ENCODE measurements at places on chromosomes 4 and X. TPM values are rescaled to one million over a fixed set of nuclear protein-coding genes. Genes with fewer than 3 reads are reported as not detected.

- no peaks in the 10 kb centered on the region for H3K36me3 ChIP-seq
- no peak for DNase-seq
- no peak overlapping the region for H3K4me3 ChIP-seq
These were observed 142.4 kb upstream of the ANKRD50 start for GRCh38 chr4:124854968-124855367.

GRCh38 chr4:5399790-5400421 is 308.5 kb downstream of the EVC2 start:
- DNase-seq = no peak
- H3K27ac ChIP-seq = no peak overlapping the region
- H3K36me3 ChIP-seq = no peaks in the 10 kb centered on the region
- H3K4me3 ChIP-seq = no peak overlapping the region
- H3K4me1 ChIP-seq = no peaks in the 10 kb centered on the region
- H3K27me3 ChIP-seq = no peaks in the 10 kb centered on the region

DNA sequence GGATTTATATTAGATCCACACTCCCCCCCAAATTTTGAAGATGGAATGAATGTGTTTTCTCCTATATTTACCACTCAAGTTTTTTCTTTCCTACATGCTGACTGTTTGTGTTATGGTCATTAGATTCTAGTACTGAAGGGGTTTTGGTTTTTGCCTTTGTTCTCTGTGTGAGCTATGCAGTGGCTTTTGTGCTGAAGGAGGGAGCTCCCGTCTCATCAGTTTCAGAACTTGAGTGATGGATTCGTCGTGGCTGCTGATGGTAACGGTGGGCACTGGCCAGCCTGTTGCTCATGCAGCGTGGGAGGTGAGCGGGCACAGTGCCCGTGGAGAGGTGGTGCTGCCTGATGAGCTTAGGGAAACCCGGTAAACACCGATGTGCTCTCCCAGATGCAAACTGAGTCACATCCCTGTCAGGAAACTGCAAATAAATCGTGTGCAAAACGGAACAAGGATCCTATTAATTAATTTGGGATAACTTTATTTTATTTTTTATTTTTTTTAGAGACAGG is 101.5 kb downstream of the SORBS2 start:
- H3K27ac ChIP-seq = no peak overlapping the region
- no peak for DNase-seq
- H3K27me3 ChIP-seq = peaks cover 17% of the 10 kb centered on the region
- no peak overlapping the region for H3K4me3 ChIP-seq
- H3K4me1 ChIP-seq = no peaks in the 10 kb centered on the region

- peaks cover 2% of the 10 kb centered on the region for H3K4me1 ChIP-seq
- peaks cover 4% of the 10 kb centered on the region for H3K36me3 ChIP-seq
- H3K27ac ChIP-seq = no peak overlapping the region
- DNase-seq = no peak
These were observed 45.9 kb upstream of the NUDT6 start for GRCh38 chr4:122968227-122968812.

DNA sequence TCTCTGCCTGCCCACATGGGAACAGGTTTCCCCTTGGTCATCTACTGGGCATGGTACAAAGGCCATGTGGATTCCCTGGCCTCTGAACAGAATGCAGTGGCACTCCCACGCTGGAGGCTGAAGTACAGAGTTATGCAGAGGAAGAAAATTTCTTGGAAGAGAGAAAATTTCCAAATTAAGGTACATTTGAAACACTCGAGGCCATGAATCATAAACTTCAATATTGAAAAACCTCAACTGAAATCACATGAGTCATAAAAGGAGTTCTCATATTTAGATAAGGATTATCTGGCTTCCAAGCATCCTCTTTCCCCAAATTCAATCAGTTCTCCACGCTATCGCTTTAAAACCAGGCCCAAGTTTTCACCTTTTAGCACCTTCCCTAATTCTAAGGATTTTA is 28.1 kb upstream of the TXK start:
- peaks cover 1% of the 10 kb centered on the region for H3K27me3 ChIP-seq
- peak; percentile 11 for DNase-seq
- H3K4me3 ChIP-seq = no peak overlapping the region
- H3K4me1 ChIP-seq = peaks cover 19% of the 10 kb centered on the region
- H3K36me3 ChIP-seq = peaks cover 6% of the 10 kb centered on the region

GRCh38 chrX:39755143-39756032 is 342.4 kb downstream of the BCOR start:
- peaks cover 3% of the 10 kb centered on the region for H3K4me1 ChIP-seq
- no peak overlapping the region for H3K4me3 ChIP-seq
- no peak for DNase-seq
- H3K27me3 ChIP-seq = no peaks in the 10 kb centered on the region
- H3K27ac ChIP-seq = no peak overlapping the region

DNA sequence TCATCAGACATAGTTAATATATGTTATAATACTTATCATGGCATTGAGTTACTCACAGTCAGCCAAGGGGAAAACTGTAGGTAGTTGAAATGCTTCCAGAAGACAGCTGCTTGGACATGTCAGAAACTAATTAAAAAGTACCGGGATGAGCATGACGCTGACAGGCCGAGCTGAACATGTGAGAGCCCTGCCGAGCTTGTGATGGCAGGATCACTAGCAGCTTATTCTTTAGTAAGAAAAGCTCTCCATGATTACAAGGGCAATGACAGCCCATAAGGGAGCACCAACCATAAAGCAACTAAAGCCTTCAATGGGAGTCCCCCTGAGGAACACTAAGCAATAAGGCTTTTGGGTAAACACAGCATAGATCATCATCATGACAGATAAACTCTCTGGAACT is 435.6 kb downstream of the TLL1 start:
- no peaks in the 10 kb centered on the region for H3K4me1 ChIP-seq
- no peaks in the 10 kb centered on the region for H3K36me3 ChIP-seq
- no peak for DNase-seq
- H3K4me3 ChIP-seq = no peak overlapping the region
- no peaks in the 10 kb centered on the region for H3K27me3 ChIP-seq

GRCh38 chr4:8575457-8575856 is 4.7 kb upstream of the GPR78 start:
- H3K4me1 ChIP-seq = no peaks in the 10 kb centered on the region
- no peak for DNase-seq
- H3K27me3 ChIP-seq = peaks cover 9% of the 10 kb centered on the region
- no peak overlapping the region for H3K4me3 ChIP-seq
- H3K27ac ChIP-seq = no peak overlapping the region

DNA sequence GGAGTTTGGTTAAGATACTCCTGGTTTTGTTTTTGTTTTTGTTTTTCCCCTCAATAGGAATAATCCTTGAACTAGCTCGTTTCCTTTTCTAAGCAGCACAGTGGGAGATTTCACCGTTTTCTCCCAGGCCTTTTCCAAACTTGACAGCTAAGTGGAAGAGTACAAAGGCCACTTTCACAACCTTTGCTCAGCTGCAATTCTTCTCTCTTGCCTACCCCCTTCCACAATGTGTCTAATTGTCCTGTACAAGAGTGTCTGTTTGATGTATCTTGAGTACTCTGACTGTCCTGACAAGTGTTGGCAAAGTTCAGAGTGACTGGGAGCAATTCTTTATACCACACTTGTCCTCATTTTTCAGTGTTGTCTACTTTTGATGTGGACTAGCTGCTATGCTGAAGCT is 674.3 kb upstream of the AMOT start:
- H3K4me3 ChIP-seq = no peak overlapping the region
- DNase-seq = no peak
- no peak overlapping the region for H3K27ac ChIP-seq
- no peaks in the 10 kb centered on the region for H3K36me3 ChIP-seq
- no peaks in the 10 kb centered on the region for H3K4me1 ChIP-seq
- H3K27me3 ChIP-seq = no peaks in the 10 kb centered on the region

GRCh38 chr4:186829740-186830449 is 106.2 kb upstream of the FAT1 start:
- H3K4me3 ChIP-seq = no peak overlapping the region
- no peaks in the 10 kb centered on the region for H3K27me3 ChIP-seq
- H3K36me3 ChIP-seq = no peaks in the 10 kb centered on the region
- DNase-seq = no peak
- H3K4me1 ChIP-seq = no peaks in the 10 kb centered on the region
- no peak overlapping the region for H3K27ac ChIP-seq

RBMXL3 gene
- total RNA-seq = not detected

CLDN2 gene
- total RNA-seq = not detected

AMTN gene
- total RNA-seq = not detected

S100G gene
- total RNA-seq = not detected

CENPVL1 gene
- total RNA-seq = not detected

PRDM5 gene
- total RNA-seq = 0.17 TPM

All from activated CD4-positive, alpha-beta memory T cell treated with anti-CD3 and anti-CD28 coated beads for 36 hours (primary cell).